T follicular helper cell (primary cell): ENCODE measurements at places on chromosomes 5 and 9.

DNA sequence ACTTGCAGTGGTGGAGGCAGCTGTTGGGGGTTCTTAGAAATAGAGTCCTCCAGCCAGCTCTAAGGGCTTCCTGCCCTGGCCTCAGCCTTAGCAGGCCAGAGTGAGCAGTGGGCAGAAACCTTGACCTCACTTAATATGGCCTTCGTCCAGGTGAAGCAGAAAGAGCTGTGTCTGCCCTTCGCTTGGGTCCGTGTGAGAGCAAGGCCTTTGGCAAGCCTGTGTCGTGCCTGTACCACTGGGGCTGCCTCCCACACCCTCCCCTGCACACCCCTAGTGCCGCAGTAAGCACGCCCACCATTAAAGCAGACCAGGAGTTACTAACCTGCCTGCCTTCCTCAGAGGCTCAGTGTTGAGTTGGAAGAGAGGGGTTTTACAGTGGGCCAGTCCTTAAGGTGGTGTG is 13.6 kb downstream of the ARPC5L start:
- no peak for DNase-seq

- DNase-seq = no peak
Observed at GRCh38 chr5:127184851-127185250, 105.7 kb upstream of the MEGF10 start.

DNA sequence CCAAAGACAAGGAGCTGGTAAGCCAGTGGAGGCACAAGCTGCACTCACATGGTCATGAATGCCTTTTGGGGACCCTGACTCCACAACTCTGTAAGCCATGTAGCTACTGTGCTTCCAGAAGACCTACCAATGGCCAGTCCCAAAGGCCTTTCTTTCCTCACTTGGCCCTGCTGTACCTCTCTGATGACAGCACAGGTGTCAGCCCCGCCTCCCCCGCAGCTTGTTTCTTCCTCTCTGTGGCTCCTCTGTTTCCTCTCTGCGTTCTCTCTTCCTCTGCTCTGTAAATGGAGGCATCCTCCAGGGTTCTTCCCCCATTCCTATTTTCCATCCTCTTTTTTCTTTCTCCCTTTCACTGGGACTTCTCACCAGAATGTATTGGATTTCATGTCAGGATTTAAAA is 26.7 kb downstream of the SH3TC2 start:
- DNase-seq = no peak

GRCh38 chr5:95959888-95960666 is 1.6 kb downstream of the ELL2 start:
- no peak for DNase-seq

DNA sequence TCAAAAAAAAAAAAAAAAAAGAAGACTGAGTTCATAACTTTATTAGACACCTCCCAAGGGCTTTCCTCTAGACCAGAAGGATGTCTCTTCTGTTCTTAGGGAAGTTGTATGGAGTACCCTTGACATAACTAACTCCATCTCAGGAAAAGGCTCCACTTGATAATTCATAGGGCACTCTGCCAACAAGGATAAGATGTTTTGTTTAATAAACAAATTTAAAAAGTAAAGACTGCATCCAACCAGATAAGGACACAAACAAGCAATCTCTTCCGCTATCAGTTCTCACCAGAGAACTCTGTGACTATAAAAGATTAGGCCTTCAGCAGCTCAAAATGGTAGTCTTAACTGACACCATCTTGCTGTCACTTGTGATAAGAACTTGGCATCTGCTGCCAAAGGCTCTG is 65.8 kb downstream of the SFXN1 start:
- no peak for DNase-seq

GRCh38 chr5:23033864-23034263 is 180.7 kb upstream of the CDH12 start:
- DNase-seq = no peak

DNA sequence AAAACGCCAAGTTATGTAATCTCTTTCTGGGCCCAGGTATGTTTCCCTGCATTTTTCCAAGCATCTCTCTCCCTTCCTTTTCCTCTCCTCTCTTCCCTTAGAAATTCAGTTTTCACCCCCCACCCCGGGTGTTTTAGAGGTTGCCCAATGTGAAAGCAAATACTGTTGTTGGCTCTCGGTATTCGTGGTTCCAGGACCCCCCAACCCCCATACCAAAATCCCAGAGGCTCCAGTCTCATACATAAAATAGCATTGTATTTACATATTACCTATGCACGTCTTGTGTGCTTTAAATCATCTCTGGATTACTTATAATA is 48.8 kb downstream of the ACER2 start:
- no peak for DNase-seq

- no peak for DNase-seq
Observed at GRCh38 chr5:104635227-104635626, 1072.6 kb upstream of the NUDT12 start.

GRCh38 chr5:171776213-171776612 is 9.4 kb upstream of the SMIM23 start:
- DNase-seq = no peak

GRCh38 chr9:97900738-97901565 is 21.3 kb downstream of the TRMO start:
- no peak for DNase-seq

DNA sequence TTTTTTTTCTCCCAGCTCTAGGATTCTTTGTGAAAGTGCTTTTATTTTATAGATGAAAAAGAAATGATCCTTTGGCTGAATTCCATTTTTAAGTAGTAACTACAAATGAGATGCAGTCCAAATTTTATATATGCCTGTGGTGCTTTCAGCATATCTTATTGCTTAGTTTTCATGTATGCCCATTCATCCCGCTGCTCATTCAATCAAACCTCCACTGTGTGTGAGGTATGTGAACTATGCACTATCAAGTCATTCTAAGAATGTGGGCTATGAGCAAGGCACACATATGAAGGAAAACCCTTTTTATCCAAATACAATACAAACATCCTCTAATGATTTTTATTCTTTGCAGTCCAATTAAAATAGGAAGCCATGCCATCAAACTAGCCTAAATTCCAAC is 1069.1 kb upstream of the DMAC1 start:
- no peak for DNase-seq

GRCh38 chr5:78545406-78545805 is 103.2 kb downstream of the LHFPL2 start:
- DNase-seq = no peak

DNA sequence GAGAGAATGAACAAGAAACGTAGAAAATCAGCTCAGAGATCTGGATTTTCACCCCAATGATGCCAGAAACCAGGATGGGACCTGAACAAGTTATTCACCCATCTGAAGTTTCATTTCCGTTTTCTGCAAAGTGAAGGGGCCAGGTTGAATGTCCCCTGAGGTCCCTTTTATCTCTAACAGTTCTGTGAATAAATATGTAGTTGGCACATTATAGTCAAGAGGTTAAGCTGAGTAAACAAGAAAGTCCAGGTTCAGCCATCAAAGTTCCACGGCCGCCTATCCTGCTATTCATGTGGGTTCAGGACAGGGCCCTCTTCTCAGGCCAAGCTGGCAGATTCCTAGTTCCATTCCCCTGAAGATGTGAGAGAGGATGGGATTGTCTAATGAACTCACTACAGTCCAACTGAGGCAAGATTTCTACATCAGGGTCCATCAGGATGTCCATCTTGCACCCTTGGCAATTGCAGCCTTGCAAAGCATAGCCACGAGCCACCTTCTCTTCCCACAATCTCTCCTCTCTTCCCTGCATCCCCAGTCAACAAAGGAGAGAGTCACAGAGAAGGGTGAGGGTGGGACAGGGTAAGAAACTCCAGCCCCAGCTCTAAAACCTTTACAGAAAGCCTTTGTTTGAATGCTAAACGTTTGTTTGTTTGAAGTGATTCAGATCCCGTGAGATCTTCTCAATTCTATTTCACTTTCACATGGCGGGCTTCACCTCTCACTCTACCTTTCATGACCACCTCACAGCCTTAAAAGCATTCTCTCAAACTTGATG is 311.0 kb downstream of the SLIT3 start:
- no peak for DNase-seq

DNA sequence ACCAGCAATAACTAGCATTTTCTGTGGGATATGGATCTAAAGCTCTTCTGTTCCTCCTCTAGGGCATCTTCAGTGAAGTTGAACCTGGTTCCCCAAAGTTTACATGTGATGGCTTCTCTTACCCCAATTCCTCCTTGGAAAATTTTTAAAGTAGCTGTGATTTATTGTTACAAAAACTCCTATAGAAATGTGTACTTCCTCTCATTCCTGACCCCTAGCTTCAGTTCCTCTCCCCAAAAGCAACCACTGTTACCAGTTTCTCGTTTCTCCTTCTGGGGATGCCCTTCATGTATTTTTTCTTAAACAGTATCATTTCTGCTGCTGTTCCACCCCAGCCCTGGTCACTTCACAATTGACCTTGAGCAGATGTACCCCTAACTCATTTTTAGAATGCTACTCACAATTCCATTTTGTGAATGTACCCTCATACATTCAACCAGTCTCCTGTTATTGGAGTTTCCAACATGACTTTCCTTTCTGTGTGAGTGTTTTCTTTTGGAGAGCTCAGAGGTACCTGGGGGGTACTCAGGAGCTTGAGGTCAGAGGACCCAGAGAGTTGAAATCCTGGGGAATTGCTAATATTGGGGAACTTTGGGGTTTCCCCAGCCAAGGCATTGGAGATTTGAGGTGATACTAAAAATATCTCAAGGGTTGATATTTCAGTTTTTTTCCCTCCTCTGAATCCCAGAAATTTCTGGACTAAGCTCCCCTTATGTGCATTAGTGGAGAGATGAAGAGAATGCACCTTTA is 18.6 kb upstream of the GLRX start:
- no peak for DNase-seq

DNA sequence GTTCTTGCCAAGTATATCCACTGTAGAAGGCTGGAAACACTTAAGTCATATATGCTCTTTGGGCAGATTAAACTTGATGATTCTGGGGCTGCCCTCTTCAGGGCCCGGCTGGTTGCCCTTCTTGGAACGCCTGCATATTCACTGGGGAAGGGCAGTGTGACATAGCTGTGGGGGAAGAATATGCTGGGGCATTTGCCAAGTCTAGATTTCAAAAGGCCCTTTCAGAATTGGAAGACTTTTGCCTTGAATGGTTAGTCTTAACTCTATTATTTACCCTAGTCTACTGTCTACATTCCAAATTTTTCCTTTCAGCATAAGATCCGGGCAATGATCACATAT is 161.2 kb upstream of the PITX1 start:
- no peak for DNase-seq

DNA sequence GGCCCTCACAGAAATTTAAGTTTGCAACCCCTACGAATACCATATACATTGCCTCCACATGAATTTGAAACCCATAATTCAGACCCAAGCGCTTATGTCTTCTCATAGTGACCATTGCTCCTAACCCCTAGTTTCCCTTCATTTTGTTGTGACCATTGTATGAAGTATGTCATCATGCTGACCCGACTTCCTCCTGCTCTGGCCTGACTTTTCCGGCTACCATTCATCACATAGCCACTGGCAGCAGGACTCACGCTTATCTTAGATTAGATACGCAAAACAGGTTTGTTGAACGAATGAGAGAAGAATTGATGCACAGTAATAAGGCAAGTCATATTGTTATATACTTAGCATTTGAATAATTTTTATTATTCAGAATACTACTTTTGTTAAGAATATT is 345.4 kb downstream of the FBXL17 start:
- DNase-seq = no peak

DNA sequence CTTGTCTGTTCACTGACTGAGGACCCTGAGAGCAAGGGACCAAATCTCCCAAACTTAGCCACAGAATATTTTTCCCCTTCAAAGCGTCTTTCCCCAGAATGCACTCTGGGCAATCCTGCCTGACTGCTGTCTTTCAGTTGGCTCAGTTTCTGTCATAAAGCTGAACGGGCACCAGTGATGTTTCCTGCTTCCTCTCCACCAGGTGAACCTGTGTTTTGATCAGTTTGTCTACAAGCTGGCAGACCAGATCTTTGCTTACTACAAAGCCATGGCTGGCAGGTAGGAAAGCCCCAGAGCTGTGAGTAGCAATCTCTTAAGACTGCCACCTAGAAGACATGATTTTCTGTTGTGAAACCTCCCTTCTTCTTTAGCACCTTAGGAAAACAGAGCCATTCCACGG is 61.8 kb downstream of the CYFIP2 start:
- DNase-seq = no peak

DNA sequence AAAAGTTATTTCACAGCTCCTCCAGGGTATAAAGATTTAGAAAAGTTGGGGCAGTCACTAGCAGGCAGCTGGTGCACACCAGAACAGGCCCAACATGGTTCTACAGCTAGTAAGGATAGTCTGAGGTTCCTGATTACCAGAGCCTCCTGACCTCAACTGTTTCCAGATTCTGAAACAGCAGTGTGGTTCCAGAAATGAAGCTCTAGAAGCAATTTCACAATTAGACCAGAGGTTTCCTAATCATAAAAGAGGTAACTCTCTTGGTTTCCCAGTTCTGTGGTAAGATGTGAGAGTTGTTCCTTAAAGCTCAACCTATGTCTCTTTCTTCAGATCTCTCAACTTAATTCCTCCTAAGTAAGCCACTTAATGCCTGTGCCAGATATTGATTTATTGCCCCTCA is 11.9 kb downstream of the AGTPBP1 start:
- no peak for DNase-seq
